ENCODE measurements at places on chromosomes 5 and 9.
A peak's percentile ranks its signal among the peaks of the same experiment; 100 is the strongest.

GRCh38 chr5:2538169-2538568 lies 213.3 kb downstream of the IRX2 start:
- DNase-seq: no peak

DNA sequence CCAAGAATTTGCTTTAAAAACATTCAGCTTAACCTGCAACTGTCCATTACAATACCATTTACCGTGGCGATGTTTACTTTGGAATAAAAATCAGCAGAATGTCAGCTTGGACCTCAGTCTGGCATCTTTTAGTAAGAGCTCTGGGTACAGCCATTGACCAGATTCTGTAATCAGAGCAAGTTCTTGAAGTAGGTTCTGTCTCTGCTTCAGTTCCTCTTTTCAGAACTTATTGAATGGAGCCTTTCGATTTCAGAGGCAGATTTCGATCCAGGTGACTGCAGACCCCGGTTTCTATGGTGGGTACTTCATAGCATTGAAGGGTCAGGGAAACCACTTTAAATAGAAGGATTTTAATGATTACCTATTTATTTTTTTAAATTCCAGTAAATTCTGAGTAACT lies 53.4 kb upstream of the SV2C start:
- DNase-seq: no peak

- DNase-seq: no peak
Observed at GRCh38 chr9:749716-750115, 91.8 kb upstream of the DMRT1 start.

GRCh38 chr5:110440058-110440457 lies 286.4 kb downstream of the TMEM232 start:
- DNase-seq: no peak

DNA sequence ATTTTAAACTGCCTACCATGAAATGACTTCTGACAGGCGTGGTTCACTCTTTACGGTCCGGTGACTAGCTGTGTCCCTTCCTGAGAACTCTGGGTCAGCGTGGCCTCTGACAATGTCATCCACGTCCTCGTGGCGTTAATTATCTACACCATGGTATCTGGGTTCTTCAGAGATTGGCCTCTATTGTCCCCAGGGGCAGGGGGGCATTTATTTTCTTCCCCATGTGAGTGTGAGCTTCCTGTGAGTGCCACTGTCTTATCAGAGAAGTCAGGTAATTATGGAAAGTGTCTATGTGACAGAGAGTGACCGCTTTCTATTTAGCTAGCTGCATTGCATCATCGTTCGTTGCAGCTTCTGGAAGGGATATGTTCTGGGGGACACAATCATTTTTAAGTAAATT lies 77.2 kb downstream of the FBXL7 start:
- DNase-seq: no peak

GRCh38 chr9:80163889-80164288 lies 592.1 kb downstream of the TLE4 start:
- no peak for DNase-seq

GRCh38 chr5:32261198-32261597 lies 51.5 kb downstream of the MTMR12 start:
- no peak for DNase-seq

- no peak for DNase-seq
Observed at GRCh38 chr9:137354153-137354844, 52.2 kb upstream of the NRARP start.

GRCh38 chr5:38948501-38948900 lies 102.7 kb downstream of the OSMR start:
- no peak for DNase-seq

- no peak for DNase-seq
Observed at GRCh38 chr9:117825609-117826347, 121.6 kb downstream of the TLR4 start.

- DNase-seq: peak; percentile 34
Observed at GRCh38 chr5:126234563-126235195, 188.5 kb upstream of the GRAMD2B start.

- DNase-seq: no peak
Observed at GRCh38 chr5:121745407-121745806, 106.3 kb upstream of the FTMT start.

- no peak for DNase-seq
Observed at GRCh38 chr5:140674211-140674610, 835 bp upstream of the DND1 start.

GRCh38 chr9:112332977-112333638 lies at the start of gene PTBP3:
Gene PTBP3, minus strand, starts transcription at chr9:112333619. Its CDS starts 35,754 bp downstream, at chr9:112297865.
- no peak for DNase-seq
